ENCODE measurements at places on chromosomes 12 and 14. TPM values are rescaled to one million over a fixed set of nuclear protein-coding genes. Genes with fewer than 3 reads are reported as not detected.

MUCL1 gene
- 0.84 TPM for total RNA-seq

PRKAG1 gene
- 89.8 TPM for total RNA-seq

TMTC1 gene
- total RNA-seq: 0.49 TPM

CLEC4C gene
- not detected for total RNA-seq

PEX5 gene
- total RNA-seq: 36.7 TPM

DHRS4L2 gene
- 22.1 TPM for total RNA-seq

ADSS1 gene
- total RNA-seq: 0.96 TPM

PRR4 gene
- 0.62 TPM for total RNA-seq

RASSF9 gene
- not detected for total RNA-seq

FOXA1 gene
- 0.07 TPM for total RNA-seq

SLC7A8 gene
- not detected for total RNA-seq

SERPINA10 gene
- not detected for total RNA-seq

C12orf50 gene
- not detected for total RNA-seq

ADAM21 gene
- not detected for total RNA-seq

GNPTAB gene
- 57.2 TPM for total RNA-seq

SLC6A13 gene
- total RNA-seq: not detected

VASH1 gene
- total RNA-seq: 5.8 TPM

PTPRO gene
- total RNA-seq: 0.69 TPM

PSEN1 gene
- total RNA-seq: 34.1 TPM

CYP46A1 gene
- total RNA-seq: 0.02 TPM

CCDC196 gene
- not detected for total RNA-seq

PLEKHH1 gene
- 1.7 TPM for total RNA-seq

EEA1 gene
- total RNA-seq: 22.2 TPM

HPD gene
- not detected for total RNA-seq

SERPINA9 gene
- not detected for total RNA-seq

LIN7A gene
- 0.51 TPM for total RNA-seq

MYO1H gene
- not detected for total RNA-seq

GPR137C gene
- 0.07 TPM for total RNA-seq

BBS10 gene
- 3.8 TPM for total RNA-seq

GTF2A1 gene
- total RNA-seq: 43.4 TPM

KRT3 gene
- total RNA-seq: 0.14 TPM

HOXC11 gene
- total RNA-seq: not detected

SLIRP gene
- 190 TPM for total RNA-seq

TDRD9 gene
- 0.19 TPM for total RNA-seq

ITGA7 gene
- 1.5 TPM for total RNA-seq

PIWIL1 gene
- not detected for total RNA-seq

C1S gene
- total RNA-seq: 2.6 TPM

GDF3 gene
- not detected for total RNA-seq

TMTC3 gene
- 8.2 TPM for total RNA-seq

RNASE7 gene
- total RNA-seq: not detected

ACRBP gene
- 0.47 TPM for total RNA-seq

GSC gene
- not detected for total RNA-seq

SLC8A3 gene
- total RNA-seq: 0.79 TPM

CDKN3 gene
- total RNA-seq: 50.8 TPM

YBX3 gene
- total RNA-seq: 203 TPM

Data from activated CD4-positive, alpha-beta T cell treated with anti-CD3 and anti-CD28 coated beads, Interleukin-2, amount 10 ng/mL, durations not matched to agents 24 days and 14 days (primary cell).